K562 (cell line): ENCODE measurements at places on chromosomes 7 and 10.

DNA sequence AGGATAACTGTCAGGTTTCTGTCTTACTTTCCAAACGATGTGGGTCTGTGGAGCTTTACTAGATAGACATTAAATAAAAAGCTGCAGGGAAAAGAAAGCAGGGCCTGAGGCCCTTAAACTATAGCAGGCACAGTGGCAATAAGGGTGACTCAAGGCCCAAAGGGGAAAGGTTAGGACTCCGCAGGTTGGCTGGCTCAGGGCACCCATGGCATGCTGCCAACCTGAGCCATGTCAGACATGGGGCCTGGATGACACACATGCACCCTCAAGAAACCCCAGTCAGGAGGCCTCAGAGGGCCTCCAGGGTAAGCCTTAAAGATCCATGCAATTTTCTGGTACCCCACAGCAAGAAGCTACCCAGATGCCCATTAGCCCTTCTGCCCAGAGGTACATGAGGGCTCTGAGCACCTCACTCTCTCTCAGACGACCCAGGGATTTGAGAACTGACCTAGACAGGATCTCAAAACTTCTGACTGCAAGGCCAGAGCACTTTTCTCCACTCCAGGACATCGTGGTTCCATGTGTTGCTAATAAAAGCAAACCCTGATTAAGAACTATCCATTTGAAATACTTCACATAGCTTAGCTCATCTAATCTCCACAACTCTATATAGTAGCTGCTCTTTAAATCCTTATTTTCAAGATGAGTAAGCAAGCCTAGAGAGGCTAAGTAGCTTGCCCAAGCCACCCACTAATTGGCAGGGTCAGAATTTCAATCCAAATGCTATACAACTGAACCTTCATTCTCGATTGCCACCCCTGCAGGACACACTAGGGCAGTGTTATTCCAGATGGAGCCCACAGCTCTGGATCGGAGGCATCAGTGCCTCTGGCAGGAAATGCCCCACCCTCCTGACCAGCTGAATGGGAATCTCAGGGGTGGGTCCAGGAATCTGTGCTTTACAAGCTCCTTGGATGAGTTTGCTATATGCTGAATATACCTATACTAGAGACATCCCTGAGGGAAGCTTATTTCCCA lies 132.5 kb upstream of the EFCAB10 start:
- DNase-seq: no peak

DNA sequence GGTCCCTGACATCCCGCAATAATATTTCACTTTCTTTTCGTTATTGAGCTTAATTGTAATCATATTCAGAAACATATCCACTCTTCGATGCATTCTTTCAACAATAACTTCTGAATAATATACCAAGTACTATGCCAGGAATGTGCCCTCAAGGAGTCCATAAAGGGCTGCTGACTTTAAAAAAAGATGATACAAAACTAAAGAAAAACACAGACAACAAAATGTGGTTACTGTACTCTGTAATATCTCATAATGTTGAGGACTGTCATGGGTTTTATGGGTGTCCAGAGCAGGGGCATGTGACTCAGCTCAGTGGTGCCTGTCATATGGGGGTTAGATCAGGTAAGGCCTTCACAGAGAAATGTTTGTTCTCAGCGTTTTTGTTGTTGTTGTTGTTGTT lies 73.7 kb downstream of the ARL4A start:
- no peak for DNase-seq

- DNase-seq: no peak
These were observed 137.7 kb downstream of the ZMIZ1 start for GRCh38 chr10:79206300-79207095.

DNA sequence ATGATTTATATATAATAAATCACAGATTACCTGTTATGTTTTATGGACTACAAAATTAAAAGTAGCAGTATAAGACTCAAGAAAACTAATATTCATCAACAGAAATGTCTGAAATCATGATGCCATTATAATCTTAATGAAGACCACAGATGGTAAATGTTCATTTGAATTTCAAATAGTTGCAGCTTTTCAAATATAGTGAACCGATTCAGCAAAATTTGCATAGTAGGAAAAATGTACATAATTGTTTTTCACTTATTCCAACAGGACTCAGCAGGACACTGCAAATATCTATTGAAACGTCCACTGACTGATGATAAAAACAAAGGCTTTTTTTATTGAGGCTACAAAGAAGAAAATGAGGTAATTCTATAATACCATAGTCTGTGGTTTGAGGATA lies 51.2 kb upstream of the LSM8 start:
- DNase-seq: no peak

GRCh38 chr10:306007-306674 lies 170.9 kb downstream of the ZMYND11 start:
- DNase-seq: no peak

GRCh38 chr10:28445516-28445915 lies 87.4 kb upstream of the WAC start:
- DNase-seq: no peak

DNA sequence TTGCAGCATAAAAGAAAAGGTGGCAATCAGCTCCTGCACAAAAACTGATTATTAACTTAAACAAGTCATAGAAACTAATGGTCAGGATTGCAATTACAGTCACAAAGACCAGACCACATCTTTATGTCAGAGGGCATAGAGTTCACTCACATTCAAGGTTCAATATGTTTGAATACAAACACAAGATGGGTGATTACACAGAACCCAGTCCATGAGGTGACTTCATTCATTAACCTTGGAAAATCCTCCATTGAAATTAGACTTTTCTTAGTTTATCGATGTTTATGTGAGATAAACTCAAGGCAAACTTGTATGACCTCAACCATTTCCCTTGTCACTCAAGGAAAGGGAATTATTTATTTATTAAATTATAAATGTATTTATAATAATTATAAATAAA lies 388.6 kb upstream of the LRRTM3 start:
- DNase-seq: no peak

- no peak for DNase-seq
These were observed 64.4 kb upstream of the ITGA8 start for GRCh38 chr10:15783941-15784636.

- peak; percentile 40 for DNase-seq
These were observed 44.2 kb upstream of the PRSS58 start for GRCh38 chr7:142301923-142302550.

GRCh38 chr7:81499262-81500116 lies 270.4 kb downstream of the HGF start:
- DNase-seq: peak; percentile 50

DNA sequence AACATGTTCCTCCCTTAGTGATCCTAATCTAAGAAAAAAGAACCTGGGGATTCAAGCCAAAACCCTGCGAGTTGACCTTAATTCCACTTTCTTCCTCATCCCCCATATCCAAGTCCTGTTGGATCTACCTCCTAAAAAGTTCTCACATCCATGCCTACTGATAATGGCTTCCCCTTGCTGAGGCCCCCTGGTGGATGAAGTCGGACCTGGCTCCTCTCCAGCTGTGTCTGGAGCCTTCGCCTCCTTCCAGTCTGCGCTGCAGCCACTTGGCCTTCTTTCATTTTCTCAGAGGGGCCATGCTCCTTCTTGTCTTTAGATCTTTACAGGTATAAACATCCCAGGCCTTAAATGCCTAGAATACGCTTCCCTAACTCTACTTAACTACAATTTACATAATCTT lies 8.1 kb downstream of the PDE1C start:
- DNase-seq: peak; percentile 61

GRCh38 chr10:52818019-52818418 lies 45.4 kb upstream of the MBL2 start:
- DNase-seq: no peak

- no peak for DNase-seq
These were observed 15.6 kb downstream of the ZRANB1 start for GRCh38 chr10:124957404-124957947.

DNA sequence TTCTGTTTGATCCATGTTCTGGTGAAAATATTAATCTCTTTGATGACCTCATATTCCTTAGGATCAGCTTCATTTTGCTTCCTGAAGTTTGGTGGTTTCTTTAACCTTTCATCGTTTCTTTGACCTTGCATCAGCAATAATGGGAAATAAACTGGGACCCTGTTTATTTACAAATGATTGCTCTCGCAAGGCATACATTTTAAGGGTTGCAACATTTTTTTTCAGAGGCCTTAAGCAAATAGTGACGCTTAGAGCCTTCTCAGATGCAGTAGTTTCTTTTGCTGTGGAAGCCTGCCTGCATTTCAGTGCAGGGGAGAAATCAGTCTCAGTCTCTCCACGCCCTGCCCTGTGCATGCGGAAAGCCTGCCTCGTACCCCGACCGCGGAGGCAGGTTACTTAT lies 139.1 kb upstream of the NPS start:
- no peak for DNase-seq

DNA sequence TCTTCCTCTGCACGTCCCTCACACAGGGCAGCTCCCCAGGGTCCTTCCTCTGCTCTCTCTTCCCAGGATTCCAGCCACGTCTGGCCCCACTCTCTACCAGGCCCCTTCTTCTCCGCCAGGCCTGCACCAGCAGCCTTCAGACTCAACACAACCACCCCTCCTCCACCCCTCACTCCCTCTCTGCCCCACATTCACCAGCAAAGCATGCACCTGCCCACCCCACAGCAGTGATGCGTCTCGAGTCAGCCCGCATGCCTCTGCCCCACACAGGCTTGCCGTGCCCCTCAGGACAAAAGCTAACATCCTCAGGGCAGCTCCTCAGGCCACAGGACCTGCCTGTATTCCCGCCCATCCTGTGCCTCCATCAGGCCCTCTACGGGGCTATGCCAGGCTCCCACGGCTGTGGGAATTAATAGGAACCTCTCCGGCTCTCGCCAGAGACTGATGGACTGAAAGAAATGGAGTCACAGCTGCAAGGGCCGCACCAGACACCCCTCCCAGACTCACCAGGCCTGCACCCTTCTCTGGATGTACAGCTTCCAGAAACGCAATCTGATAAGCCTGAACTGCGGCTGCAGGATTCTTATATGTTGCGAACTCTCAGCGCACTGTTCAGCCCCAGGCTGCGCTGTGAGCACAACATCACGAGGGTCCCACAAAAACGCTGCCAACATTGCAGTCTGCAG lies 100.1 kb downstream of the CYTH3 start:
- DNase-seq: no peak

- no peak for DNase-seq
These were observed 194.3 kb downstream of the PTEN start for GRCh38 chr10:88057720-88058119.

DNA sequence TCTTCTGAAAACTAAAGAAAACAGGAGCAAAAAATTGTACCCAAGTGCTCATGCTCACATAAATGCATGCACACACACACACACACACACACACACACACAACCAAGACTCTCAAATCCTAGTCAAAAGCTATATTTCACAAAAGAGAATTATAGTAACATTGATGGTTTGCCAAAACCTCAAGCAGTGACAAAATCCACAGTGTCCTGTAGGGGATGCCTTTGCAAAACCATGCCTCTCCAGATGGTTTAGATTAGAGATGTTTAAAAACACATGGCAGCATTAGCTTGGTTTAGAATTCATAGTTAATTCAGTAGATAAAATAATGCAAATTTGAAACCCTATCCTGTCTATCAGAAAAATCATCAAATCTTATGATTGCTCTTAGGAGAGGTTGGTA lies 232.2 kb downstream of the DYNC1I1 start:
- no peak for DNase-seq

GRCh38 chr10:98427011-98427515 lies 12.1 kb upstream of the PYROXD2 start:
- no peak for DNase-seq

DNA sequence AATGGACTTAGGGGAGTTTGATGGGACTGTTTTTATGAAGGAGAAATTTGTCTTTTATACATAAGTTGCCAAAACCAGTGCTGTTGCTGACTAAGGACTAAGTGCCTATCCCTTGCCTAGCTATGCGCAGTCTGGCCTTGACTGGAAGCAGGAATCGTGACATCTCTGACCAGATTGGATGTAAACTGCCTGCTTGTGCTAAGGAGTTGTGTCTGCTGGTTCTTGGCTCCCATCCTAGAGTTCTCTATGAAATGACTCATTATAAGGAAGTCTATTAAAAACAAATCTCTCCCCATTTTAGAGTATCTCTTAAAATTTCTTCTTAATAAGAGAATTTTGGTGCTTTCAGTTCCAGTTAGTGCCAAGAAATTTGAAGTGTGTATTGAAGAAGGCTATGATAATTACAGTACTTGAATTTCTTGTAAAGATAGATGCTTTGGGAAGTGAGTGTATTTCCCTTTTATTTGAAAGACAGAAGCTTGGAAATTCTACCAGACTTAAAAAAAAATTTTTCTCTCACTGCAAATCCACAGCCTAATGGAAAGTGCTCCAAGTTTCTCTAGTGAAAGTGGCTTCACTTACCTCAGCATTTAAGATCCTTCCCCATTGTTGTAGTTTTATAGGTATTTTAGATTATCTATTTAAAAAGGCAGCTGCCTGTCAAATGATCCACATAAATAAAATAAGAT lies 77.6 kb downstream of the BICC1 start:
- DNase-seq: no peak

- no peak for DNase-seq
These were observed 25.4 kb downstream of the TLL2 start for GRCh38 chr10:96488161-96488935.

DNA sequence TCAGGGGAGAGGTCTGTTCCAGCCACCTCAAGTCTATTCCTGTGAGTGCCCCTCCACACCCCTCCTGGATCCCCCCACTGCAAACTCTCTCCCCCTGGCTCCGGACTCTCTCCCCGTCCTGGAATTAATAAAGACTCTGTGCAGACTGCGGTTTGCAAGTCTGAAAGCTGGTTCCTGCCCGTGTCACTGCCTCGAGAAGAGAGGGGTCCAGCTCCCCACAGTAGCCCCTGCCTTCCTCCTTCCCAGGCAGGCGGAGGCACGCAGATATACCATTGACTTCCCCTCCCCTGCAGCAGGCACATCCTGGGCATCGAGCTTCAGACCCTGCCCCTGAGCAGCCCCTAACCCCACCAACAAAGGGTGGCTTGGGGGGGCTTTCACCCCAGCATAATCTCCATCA lies 2.2 kb upstream of the ELN start:
- no peak for DNase-seq

GRCh38 chr10:84118395-84119006 lies 20.8 kb upstream of the GHITM start:
- DNase-seq: peak; percentile 20

GRCh38 chr10:8389630-8390029 lies 335.1 kb downstream of the GATA3 start:
- DNase-seq: no peak
